ENCODE measurements at places on chromosomes 7 and 10.

DNA sequence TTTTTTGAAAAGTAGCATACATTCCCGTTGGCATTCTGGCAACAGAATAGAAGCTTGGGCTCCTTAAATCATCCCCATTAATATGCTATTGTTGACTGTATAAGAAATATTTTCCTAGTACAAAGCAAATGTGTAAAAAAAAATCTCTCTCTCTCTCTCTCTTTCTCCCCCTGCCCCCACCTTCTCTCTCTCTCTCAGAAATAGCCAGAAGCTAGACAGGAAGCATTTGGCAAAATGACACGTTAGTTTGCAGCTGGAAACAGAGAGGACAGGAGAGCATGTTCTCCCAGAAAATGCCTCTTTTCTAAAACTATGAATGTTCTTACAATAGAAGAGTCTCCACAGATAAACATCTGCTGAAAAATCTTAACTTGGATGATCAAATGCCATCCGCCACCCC lies 59.6 kb upstream of the AKR1E2 start:
- no peak for DNase-seq

DNA sequence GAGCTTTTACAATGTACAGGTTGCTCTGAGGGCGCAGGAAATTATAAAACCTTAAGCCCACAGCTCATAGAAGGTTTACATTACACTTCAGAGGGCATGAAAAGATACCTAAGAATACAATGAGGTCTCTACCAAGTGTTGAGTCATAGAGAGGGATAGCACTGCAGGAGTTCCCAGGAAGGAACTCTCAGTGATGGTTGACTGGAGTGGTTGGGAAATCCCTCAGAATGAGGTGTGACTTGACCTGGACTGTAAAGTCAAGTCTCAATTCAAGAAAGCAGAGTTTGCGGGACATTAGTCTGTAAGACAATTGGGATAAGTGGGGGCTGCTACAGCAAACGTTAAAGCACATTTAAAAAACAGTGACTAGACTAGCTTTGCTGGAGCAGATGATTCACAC lies 21.9 kb downstream of the TNKS2 start:
- no peak for DNase-seq

DNA sequence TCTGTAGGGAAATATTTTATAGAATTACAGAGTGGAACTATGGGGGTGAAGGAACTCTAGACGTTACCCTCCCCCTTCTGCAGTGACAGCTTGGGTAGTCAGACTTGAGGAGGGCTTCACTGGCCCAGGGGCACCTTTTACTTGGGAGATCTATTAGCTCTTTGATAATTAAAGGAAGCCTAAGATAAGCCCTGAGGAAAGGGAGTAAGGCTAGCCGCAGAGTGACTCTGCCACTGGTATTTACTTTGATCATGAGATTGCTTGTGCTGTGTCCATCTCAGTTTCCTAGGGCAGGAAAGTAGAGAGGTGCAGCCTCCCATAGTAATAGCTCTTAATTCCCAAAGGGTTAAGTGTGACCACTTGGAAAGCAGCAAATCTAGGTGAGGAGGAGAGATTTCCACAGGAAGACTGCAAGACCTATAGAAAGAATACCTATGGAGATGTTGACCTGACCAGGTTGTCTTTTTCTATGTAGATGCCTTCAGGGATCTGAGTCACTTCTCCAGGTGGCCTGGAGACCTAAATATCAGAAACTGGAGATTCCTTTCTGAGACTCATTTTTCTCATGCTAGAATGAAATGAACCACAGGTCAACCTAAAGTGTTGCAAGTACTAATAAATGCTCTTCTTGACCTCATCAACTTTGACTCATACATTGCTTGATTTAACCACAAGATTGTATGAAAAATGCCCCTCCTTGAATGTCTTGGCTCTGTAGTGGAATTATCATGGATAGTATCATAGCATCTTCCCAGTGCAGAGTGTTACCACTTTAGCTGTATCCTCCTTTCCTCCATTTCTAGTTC lies 447.3 kb upstream of the GHITM start:
- DNase-seq: no peak

- DNase-seq: no peak
Observed at GRCh38 chr7:87156709-87157108, 4.5 kb downstream of the DMTF1 start.

DNA sequence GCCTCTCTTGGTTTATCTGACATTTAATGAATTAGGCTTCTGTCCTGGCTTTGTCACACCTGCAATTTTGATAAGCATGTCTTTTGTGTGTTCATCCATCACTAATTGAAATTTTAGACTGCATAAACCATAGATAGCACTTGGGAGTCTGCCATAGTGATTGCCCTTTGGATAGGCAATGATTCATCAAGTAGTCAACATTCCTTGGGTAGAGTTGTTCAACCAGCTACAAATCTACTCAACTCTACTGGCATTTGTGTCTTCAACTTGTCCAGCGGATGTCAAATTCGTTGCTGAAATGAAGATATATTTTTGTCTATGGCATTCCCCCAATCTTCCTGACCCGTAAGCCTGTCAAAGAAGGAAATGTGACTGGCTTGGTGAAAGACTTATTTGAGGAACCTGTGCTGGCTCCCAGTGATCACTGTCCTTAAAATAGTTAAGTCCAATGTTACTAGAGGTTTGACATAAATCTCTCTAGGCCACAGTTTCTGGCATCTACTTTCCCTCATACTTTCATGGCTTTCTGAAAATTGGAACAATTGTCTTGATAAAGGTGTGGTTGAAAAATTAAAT lies 33.7 kb upstream of the CREB5 start:
- peak; percentile 29 for DNase-seq

DNA sequence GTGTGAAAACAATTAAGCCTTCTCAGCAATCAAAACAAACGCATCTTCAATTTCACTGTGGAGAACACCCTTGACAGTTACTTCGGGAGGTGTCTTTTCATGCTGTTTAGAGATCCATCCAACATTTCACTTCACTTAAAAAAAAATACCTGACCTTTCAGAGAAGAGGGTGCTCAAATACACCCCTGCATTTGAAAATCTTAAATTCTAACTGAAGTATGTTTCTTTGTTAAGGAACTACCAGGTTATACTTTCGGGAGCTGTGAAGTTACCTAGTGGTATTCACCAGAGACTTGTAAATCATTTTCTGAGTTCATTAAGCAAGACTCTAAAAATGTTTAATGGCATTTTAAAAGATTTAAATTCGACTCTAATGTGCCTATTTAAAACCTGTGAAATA lies 38.8 kb downstream of the CNPY1 start:
- no peak for DNase-seq

GRCh38 chr7:2480070-2480408 lies 3.8 kb upstream of the GRIFIN start:
- DNase-seq: no peak

DNA sequence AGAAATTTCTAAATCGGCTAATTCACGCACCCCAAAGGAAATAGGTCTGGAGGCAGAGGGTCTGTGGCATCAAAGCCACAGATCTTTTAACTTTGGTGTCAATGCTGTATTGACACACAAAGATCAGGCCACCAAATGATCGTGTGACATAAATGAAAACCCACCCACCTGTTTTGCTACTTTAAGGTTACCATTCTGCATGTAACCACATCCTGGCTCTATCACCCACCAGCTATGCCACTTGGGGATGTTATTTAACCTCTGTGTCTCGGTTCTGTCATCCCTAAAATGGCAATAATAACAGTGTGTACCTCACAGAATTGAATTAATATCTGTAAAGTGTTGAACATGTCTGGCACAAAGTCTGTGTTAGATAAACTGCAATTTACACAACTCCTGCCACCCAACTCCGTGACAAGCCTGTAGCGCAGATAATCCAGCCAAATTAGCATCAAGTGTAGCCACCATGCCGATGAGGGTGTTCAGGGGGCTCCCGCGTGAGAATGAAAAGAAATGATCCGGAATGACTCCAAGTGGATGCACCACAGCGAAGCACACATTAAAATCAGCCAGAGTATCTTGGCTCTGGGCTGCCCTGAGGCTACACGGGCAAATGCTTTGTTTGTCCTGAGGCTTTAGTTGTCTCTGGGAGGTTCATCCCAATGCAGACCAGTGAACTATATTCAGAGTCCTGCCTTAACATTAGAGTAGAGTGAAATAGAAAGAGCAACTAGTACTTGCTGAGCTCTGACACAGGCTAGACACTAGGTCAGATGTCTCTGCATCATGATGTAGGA lies 158.4 kb upstream of the NEBL start:
- DNase-seq: no peak

- DNase-seq: no peak
Observed at GRCh38 chr10:71587941-71588573, 131.5 kb downstream of the C10orf105 start.

DNA sequence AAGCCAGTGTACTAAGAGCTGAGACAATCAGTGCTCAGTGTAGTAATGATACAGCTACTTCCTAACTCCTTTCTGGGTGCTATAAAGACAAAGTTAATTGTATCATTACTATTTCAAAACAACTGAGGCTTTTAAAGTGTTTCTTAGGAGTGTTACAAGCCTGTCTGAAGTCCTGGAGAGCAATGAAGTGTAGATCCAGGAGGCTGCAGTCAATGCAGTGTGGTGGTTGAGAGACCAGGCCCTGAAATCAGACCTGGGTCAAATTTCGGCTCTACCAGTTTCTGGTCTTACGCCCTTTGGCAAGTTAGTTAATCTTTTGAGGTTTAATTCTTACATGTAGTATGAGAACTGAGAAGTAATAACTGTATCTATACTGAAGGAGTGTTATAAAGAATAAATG lies 387.0 kb downstream of the SDK1 start:
- no peak for DNase-seq

GRCh38 chr10:1571587-1572237 lies 165.6 kb downstream of the ADARB2 start:
- DNase-seq: no peak

Measured in esophagus muscularis mucosa (tissue), 4 donors.